ENCODE measurements at places on chromosomes 5 and 9.

GRCh38 chr5:33153831-33154230 is 286.9 kb upstream of the TARS1 start:
- DNase-seq: no peak

DNA sequence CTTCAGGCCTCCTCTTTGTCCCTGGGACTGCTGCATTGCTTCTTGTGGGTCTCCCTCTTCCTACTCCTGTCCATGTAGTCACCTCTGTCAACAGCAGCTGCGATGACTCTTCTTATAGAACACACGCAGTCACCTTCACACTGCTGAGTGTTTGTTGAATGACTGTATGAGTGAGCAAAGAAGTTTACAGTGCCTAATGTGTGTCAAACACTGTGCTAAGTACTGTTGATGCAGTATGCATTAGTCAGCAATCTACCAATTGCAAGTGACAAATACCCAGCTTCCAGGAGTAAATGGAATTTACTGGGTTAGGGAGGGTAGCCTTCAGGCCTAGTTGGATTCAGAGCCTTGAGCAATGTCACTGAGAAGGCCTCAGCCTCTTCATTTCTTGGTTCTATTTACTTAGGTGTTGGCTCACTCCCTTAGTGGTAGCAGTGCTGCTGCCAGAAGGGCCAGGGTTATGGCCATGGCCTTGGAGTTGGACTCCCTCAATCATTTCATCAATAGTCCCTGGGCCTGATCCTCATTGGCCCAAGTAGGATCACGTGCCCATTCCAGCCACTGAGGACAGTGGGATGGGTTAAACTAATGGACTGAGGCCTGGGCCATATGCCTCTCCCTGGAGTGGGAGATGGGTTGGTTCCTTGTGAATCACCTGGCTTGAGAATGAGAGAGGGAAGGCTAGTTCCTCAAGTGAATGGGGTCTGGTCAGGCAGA is 93.5 kb downstream of the RGS3 start:
- no peak for DNase-seq

GRCh38 chr5:107799306-107799705 is 128.6 kb upstream of the EFNA5 start:
- DNase-seq: no peak

GRCh38 chr9:109311286-109311685 is 9.6 kb downstream of the EPB41L4B start:
- DNase-seq: no peak

GRCh38 chr9:121269642-121270254 is 1.8 kb downstream of the GSN start:
- DNase-seq: no peak

- no peak for DNase-seq
These were observed 85.7 kb upstream of the FBXW11 start for GRCh38 chr5:172091956-172092732.

DNA sequence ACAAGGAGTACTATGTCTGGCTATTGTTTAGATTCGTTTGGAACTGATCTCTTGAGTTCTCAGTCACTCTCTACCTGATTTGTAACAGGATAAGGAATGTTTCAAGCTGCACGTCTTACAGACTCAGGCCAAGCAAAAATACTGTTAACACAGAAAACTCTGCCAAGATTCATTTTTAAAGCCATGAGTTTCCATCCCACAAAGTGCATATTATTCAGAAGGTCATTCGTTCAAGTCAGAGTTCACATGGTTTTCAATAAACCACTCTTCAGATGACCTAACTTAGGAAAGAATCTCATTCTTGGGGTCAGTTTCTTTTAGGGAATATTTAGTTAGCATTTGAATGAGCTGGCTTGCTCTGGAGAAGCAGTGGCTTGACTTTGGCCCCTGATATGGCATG is 49.3 kb downstream of the F2R start:
- no peak for DNase-seq

DNA sequence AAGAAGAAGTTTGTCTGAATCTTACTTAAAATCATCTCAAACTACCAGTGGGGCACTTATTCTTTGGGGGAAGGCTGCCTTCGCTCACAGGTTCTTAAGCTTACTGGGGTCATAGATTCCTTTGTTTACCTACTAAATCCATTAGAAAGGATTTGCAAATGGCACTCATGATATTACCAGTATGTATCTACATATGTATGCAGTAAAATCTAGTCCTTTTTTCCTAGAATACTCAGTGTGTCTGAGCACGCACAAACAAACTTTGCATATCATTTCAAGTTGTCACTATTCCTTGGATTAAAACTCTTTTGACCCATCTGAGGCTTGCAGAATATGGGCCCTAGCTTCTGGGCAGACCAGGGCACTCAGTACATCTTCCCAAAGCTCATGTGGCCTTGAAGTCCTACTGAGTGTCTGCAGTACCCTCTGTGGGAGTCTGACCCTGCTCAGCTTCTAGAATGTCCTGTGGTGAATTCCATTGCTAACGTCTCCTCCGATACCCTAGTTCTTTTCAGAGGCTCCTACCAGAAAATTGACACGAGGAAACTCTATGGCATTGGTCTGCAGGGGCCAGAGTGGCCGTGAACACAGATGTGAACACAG is 297.9 kb downstream of the SLIT3 start:
- no peak for DNase-seq

DNA sequence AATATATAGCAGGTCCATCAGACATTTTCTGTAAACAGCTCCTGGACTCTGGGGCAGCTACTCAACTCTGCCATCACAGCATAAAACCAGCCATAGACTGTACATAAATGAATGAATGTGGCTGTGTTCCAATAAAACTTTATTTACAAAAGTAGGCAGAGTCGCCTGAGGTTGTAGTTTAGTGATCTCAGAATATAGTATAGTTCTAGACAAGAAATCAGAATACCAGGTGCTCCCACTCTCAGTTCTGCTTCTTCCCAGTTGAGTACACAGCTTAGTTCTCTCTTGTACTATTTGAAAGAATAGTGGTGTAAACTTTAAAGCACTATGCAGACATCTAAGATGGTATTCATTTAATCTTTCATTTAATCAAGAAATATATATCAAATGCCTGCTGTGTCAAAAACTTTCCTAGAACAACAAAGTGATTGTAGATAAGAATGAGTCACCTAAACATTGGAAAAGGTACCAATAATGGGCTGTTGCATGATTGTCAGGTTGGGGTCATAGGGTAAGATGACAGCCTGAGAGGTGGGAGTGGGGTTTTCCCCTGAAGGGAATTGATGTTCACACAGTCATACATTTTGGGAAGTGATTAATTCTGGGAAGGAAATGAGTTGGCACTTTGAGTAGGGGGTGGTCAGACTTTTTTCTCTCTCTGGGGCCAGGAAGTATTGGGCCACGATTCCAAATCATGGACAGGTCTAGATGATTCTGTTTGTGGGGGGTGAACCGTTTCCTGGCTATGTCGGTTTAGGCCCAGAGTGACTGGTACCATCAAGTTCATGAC is 37.0 kb downstream of the TNFSF8 start:
- no peak for DNase-seq

- peak; percentile 84 for DNase-seq
These were observed 70.8 kb upstream of the CDKN2B start for GRCh38 chr9:22079873-22080341.

DNA sequence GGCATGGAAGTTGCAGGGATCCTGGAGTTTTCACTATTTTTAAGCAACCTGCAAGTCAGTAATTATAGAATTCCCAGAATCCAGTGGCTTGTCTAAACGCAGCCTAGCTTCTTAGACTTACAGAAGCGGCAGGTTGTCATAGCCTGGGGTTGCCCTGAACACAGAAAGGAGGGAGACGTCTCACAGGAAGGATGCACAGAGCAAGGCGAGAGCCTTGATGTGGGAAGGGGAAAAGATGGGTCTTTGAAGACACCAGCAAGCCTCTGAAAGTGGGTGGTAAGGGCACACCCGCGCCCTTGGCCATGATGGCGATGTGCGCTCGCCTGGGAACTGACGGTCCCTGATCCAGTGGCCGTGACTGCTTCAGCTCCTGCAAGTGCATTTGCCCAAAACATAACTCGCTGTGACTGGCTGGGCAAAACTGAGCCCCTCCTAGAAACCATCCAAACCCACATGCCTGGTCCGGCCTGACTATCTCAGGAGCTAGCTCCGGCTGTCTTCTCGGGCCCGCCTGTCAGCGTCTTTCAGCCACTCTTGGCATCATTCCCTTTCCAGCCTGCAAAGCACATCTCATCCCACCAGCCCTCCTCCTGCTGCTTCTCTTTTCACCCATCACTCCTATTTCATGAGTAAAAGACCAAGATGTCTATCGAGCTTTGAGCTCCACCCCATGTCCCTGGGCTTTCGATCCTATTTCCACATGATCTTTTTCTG is 17.1 kb downstream of the FBP1 start:
- no peak for DNase-seq

DNA sequence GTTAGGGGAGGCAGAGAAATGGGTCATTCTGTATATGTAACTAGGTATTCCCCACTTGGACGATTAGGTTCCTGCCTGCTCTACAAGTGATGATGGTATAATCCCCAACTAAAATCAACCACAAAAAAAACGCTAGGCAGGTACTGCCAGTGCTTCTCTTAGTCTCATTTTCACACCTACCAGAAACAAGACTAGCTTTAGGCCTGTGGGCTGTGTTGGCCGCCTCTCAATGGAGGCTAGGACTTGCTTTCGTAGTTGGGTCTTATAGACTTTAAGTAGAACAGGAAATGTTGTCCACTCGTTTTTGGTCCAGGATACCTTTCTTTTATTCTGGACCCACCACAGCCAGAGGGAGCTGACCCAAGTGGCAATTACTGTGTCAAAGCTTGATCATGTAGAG is 111.8 kb downstream of the UNC13B start:
- DNase-seq: no peak

- DNase-seq: no peak
These were observed 69.7 kb upstream of the SARDH start for GRCh38 chr9:133807818-133808217.

GRCh38 chr5:107975568-107975967 is 304.8 kb upstream of the EFNA5 start:
- no peak for DNase-seq

- DNase-seq: no peak
These were observed 125.0 kb upstream of the NR5A1 start for GRCh38 chr9:124632077-124632621.

- no peak for DNase-seq
These were observed 63.8 kb upstream of the AFAP1L1 start for GRCh38 chr5:149207831-149208230.

DNA sequence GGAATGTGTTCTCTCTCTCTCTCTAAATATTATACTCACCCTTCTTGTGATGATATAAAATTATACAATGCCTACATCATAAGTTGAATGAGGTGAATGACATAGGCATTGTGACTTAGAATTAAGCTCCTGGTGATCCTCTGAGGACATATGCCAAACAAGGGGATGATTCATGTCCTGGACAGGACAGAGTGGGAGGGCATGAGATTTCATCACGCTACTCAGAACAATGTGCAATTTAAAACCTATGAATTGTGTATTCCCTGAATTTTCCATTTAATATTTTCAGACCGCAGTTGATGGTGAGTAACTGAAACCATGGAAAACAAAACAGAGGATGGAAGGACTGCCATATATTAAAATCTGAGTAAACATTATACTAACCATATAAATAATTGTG is 782.2 kb upstream of the NUDT12 start:
- no peak for DNase-seq

DNA sequence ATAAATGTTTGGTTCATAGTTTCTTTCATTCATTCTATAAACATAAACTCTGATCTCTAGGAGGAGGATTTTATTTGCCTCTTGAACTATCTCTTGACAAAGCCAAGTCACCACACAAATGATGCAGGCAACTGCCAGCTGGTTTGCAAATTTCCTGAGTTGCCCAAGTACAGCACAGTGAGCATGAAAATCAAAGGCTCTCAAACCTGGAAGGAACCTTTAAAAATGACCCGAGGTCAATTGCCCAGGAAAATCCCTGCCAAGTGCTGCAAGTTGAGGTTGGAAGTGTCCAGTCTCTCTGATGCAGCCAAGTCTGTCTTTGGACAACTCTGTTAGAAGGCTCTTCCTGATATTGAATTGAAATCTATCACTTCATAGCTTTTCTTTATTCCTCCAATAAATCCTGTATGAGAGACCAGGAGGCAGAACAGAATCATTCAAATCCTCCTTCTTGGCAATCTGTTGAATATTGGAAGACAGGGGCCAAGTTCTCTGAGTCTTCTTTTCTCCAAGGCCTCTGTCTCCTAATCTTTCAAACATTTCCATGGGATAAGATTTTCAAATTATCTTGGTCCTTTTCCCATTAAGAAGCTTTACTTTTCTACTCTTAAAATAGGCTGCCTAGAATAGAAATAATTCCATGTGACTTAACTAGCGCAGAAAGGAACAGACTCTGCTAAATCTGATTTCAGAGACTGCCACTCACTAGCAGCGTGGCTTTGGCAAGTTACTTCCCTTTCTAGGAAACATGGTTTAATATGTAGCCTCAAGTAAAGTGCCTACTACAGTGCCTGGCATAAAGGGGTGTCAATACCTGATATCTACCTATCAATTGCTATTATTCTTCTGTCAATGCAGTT is 159.2 kb downstream of the SNX18 start:
- no peak for DNase-seq

DNA sequence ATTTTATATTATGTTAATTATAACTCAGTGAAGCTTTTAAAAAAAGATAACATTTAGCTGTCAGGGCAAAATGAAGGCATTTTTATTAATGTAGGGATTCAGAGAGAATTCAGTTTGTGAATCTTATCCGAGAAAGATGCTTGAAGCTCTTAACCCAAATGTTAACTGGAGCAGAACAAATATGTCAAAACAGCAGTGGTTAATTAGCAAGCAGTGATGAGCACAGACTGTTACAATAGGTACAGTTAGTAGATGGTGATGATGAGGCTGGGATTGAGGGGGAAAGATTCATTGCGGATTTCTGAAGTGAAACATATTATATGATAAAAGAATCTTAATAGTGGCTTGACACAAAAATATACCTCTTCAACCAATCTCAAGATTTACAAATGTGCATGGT is 356.7 kb downstream of the DIRAS2 start:
- no peak for DNase-seq

- DNase-seq: peak; percentile 10
These were observed 44.5 kb downstream of the SMC5 start for GRCh38 chr9:70303268-70303667.

DNA sequence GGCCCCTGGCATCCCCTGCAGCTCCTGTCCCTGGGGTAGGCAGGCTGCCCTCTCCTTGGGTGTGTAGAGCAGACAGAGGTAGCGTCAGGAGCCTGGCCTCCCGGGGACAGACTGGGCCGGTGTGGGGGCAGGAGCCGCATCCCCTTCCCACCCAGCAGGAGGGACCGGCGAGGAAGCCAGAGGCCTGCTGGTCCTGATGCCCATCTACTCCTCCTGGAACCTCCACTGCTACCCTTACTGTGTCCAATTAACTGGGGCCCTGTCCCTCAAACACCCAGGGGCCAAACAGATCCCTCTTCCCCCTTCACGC is 15.6 kb downstream of the RALGDS start:
- DNase-seq: no peak

- no peak for DNase-seq
These were observed 7.5 kb upstream of the CMBL start for GRCh38 chr5:10315201-10315600.

DNA sequence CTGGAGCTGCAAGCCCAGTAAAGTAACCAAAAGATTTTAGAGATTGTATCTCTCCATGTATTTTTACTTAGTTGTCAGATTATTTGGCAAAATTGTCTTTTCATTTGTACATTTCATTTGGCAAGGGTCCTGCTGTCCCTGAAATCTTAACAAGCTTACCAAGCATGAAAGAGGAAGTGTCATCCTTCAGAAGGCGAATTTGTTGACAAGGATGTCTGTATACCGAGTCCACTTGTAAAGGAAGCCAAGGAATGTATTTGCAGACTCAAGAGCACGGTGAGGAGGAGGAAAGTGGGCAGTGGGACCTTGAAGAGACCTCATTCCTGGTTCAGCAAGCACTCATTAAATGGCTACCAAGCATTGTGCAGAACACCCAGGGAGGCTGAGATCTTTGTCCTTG is 7.5 kb upstream of the OTULINL start:
- no peak for DNase-seq
